Cerebellar cortex (tissue), 1 donor: ENCODE measurements at places on chromosomes 6 and 20.

GRCh38 chr6:16450821-16451220 is 212.4 kb downstream of the GMPR start:
- DNase-seq = no peak

GRCh38 chr6:29603930-29604329 is 19.0 kb downstream of the OR2H2 start:
- no peak for DNase-seq

- DNase-seq = no peak
Measured at GRCh38 chr20:50304923-50305635, 114.4 kb downstream of the CEBPB start.

DNA sequence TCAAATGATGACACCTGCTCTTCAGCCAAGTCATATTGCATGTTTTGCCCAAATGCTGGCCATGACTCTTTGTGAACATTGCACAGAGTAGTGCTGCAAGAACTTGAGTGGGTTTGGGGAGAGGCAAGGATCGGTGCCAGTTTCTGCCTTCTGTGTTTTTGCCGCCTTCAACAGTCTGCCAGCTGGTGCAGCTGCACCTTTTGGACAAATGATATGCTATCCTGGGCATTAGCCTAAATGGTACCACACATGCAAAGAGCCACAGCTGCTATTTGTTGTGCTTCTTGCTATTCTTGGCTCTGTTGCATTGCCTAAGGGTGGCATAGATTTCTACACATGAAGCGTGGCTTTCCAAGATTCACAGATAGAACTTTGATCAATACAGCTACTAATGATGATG is 189.0 kb upstream of the CCN2 start:
- no peak for DNase-seq

DNA sequence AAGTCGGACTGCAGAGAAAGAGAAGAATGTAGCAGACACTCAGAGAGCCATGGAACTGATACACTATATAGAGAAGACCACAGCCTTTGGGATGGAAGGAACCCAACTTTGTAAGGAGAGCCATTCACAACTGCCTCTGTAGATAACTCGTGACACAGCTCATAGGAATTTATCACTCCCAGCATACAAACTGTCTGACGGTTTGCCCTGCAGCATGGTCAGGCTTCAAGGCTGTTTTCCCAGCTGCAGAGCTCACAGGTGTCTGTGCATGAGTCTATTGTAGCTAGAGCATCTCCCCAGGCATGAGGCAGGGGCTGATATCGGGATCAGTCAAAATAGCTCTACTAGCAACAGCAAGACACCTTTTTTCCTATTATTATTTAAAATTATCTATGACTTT is 130.5 kb upstream of the DTNBP1 start:
- DNase-seq = no peak

GRCh38 chr6:130575557-130575956 is 209.7 kb downstream of the TMEM200A start:
- DNase-seq = no peak

DNA sequence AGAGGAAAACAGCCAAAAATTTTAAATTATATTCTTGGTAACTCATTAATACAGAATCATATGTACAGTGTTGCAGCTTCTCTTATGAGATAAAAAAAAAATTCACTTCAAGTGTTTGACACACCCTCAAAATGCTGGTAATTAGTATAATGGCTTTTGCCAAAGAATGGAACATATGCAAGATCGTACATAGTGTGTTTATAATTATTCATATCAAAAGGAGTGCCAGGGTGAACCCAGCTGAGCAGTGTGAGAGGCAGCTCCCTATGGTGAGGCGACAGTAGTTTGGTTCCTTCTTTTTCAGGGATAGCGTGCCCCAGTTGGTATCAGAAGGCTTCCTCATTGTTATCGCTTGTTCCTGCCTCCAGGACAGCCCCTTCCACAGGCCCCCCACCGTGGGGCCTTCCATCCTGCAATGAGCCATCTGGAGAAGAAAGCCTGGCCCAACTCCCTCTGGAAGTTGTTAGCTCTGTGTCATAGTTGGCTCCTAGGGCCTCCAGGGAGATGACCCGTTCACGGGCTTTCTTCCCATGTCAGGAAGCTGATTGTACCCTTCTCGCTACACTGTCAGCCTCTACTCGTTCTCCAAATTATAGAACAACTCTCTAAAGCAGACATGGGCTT is 150.7 kb downstream of the FRK start:
- no peak for DNase-seq

DNA sequence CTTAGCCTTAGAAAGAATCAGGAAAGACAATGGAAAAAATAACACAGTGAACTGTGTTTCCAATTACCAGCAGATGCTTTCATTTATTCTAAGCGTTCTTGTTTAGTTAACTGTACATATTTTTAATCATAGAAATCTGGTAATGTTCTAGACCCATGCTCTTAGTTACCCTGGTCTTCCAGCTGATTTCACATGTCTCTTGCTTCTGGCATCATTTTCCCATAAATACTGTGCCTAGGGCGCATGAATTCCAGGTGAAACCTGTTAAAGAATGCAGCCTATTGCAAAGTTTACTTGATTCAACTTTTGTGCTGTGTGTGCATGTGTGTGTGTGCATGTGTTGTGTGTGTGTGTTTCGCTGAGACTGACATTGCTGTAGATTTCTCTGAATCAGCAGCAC is 178.6 kb downstream of the PDE7B start:
- no peak for DNase-seq

DNA sequence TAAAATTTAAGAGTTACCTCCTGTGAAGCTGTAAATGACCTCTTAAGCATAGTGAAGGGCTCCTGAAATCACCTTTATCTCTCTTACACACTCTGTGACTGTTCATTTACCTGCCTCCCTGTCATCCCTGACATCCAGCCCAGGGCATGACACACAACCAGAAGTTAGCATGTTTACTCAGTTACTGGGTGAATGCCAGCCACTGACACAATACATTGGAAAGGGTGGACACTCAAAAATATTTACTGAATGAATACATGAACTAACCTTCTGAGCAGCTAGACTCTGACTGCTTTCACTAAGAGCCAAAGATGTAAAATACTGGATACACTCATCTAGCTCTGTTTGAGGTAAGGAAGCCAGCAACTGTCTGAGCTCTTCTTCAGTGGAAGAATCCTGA is 25.3 kb downstream of the SERAC1 start:
- DNase-seq = no peak

GRCh38 chr6:169146521-169146920 is 107.1 kb downstream of the THBS2 start:
- DNase-seq = no peak

- no peak for DNase-seq
Measured at GRCh38 chr6:22349528-22349927, 52.7 kb upstream of the PRL start.

DNA sequence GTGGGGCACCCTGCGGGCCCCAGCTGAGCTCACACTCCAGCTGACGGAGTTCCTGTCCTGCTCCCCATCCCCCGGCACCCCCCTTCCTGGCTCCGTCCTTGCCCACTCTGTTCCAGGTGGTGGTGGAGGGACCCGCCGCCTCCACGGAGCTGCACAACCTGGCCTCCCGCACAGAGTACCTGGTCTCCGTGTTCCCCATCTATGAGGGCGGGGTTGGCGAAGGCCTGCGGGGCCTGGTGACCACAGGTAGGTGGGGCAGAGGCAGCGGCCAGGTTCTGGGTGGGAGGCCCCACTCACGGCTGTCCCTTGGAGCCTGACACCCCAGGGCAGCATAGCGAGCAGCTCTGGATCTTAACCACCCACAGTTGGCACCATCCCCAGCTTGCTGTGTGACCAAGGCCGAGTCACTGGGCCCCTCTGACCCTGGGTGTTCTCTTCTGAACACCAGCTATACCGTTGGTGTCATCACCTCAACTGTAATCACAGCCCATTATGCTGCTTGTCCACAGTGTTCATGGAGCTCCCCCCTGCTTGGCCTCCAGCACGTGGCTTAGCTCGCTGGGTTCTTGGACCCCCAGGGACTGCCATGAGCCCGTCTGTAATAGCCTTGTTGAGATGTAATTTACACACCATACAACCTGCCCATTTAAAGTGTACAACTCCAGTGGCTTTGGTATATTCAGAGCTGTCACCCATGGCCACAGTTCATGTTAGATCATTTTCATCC is 17.4 kb downstream of the COL20A1 start:
- no peak for DNase-seq

- no peak for DNase-seq
Measured at GRCh38 chr6:131937226-131937625, 13.9 kb downstream of the CCN2 start.

- DNase-seq = no peak
Measured at GRCh38 chr20:53319716-53320115, 273.9 kb downstream of the ZNF217 start.
